ENCODE measurements at places on chromosomes 5 and 9.

- DNase-seq, result peak; percentile 31
These were observed 8.3 kb downstream of the OTP start for GRCh38 chr5:77630114-77630680.

GRCh38 chr9:120925535-120926396 lies 830 bp downstream of the TRAF1 start:
- DNase-seq, result peak; percentile 78

- peak; percentile 67 for DNase-seq
These were observed 12.5 kb upstream of the EXOSC2 start for GRCh38 chr9:130680836-130681768.

GRCh38 chr5:89686081-89686765 lies 723.3 kb downstream of the CETN3 start:
- DNase-seq, result no peak

- no peak for DNase-seq
These were observed 10.3 kb upstream of the STX17 start for GRCh38 chr9:99896119-99896518.

- DNase-seq, result no peak
These were observed 157.0 kb upstream of the TRPC7 start for GRCh38 chr5:136522217-136522956.

DNA sequence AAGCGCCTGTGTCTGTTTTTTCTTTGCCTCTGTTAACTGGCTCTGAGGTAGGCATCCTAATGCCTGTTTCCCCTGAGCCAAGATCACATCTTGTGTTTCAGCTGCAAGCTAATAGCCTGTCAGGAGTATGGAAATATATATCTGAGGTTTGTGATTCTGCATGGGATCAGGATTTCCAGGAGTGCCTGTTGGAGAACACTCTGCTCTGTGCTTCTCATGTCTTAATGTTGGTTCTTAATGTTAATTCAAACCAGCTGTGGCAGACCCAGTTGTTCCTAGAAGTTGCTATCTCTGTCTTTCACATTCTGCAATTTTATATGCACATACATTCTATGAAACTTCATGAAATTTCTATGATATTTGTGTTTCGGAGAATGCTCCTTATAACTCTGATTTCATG lies 72.1 kb downstream of the PGM5 start:
- no peak for DNase-seq

DNA sequence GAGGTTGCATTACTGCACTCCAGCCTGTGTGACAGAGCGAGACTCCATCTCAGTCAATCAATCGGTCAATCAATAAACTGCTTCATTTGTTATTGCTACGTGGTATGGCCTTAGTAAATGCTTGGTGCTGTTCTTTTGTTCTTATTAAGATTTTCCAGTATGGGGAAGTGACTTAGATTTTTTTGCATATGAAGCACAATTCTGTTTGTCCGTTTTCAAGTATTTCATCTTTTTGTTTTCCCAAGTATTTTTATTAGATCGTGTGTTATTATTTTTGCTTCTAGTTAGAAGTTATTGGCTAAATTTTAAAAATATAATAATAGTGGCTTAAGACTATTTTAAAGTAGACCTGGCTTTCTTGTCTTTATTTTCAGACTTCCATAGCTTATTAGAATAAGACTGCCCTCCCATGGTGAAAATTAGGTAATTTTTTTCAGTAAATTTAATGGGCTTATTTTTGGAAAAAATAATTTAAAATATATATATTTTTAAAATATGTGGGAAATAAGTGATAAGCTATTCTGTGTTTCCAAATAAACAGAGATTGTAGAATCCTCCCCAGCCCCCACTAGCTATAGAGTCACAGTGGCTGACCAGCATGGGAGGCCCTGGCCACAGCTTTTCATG lies 14.7 kb upstream of the OMD start:
- DNase-seq, result no peak

DNA sequence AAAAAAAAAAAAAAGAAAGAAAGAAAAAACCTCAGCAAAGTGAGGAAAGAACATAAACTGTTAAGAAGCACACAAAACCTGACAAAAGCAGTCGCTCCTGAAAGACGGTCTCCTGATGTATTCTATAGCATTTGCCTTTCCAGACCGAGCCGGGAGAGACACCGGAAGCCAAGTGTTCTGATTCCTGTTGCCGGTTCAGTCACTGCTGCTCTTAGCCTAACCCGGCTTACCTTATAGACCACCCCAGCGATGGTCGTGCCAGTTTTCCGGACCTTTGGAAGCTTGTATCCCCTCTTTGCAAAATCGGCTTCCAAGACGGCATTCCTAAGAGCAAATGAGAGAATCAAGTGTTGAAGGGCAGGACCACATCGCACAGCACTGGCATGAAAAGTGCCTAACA lies 630 bp downstream of the PSMB7 start:
- DNase-seq, result no peak

All from stimulated activated CD4-positive, alpha-beta T cell treated with anti-CD3 and anti-CD28 coated beads, Interleukin-4, amount 100 ng/mL, for 1 hour (primary cell).